ENCODE measurements at places on chromosomes 4 and X.

- DNase-seq = no peak
Observed at GRCh38 chrX:155086202-155086840, 15.0 kb downstream of the BRCC3 start.

DNA sequence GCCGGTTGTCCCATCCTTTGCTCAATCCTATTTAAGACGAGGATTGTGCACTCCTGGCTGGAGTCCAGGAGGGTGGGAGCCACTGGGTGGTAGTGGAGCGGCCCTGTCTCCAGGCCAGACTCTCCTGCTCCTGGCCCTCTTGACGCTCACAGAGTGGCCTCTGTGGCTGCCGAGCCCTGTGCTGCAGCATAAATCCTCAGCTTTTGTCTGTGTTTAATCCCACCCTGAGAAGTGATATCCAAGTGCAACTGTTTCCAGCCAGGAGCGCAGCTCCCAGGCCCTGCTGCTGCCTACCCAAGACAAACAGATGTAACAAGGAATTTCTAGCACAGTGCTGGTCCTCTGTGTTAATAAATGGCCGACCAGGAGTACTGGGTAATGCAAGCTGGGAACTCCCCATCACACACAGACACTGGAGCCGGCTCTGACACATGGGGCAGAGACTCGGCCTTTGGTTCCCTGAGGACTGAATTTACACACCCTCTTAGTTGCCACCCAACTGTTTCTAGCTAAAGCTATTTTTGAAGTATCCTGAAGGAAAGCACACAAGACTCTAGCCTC is 85.3 kb downstream of the GATB start:
- DNase-seq = no peak

GRCh38 chr4:67983333-67983732 is 20.0 kb upstream of the TMPRSS11A start:
- no peak for DNase-seq

GRCh38 chr4:54439831-54440243 is 210.7 kb downstream of the PDGFRA start:
- DNase-seq = no peak

DNA sequence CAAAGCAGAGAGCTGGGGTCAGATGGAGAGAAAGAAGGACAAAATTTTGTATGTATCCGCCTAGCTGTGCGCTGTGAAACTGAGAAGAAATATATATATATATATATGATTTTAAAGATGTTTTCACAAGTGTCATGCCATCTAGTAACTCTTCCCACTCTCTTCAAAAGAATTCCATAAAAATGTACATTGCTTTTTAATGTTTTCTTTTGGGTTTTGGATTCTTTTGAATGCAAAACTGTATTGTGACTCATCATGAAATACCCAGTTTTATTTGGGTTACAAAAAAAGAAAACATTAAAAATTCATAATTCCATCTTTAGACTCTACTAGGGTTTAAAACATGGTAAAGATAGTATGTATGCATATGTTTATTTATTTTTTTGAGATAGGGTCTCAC is 34.3 kb upstream of the IGFBP7 start:
- DNase-seq = no peak

GRCh38 chr4:77344784-77345183 is 187.8 kb downstream of the CCNG2 start:
- DNase-seq = no peak
